Nephron progenitor cell (in vitro differentiated cells): ENCODE measurements at places on chromosomes 2 and 18.

DNA sequence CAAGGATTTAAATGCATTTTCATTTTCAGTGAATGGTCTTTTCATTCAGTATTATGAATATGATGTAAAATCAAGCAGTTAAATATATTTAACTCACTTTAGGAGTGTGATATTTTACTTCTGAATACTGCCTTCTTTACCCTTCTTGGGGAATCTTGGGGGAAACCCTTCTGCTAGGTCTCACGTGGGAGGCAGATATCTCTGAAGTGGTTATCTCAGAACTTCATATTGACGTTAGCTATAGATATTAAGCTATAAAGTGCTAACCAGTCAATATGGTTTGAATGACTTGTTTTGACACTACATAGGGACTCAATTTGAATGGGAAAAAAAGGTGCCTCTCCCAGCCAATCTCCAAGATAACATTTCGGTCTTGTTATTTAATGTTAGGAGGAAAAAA lies 9.8 kb downstream of the REL start:
- DNase-seq, result no peak

GRCh38 chr2:96526101-96526591 lies 10.4 kb upstream of the ARID5A start:
- no peak for DNase-seq

GRCh38 chr18:36766836-36767235 lies 62.0 kb downstream of the TPGS2 start:
- no peak for DNase-seq

DNA sequence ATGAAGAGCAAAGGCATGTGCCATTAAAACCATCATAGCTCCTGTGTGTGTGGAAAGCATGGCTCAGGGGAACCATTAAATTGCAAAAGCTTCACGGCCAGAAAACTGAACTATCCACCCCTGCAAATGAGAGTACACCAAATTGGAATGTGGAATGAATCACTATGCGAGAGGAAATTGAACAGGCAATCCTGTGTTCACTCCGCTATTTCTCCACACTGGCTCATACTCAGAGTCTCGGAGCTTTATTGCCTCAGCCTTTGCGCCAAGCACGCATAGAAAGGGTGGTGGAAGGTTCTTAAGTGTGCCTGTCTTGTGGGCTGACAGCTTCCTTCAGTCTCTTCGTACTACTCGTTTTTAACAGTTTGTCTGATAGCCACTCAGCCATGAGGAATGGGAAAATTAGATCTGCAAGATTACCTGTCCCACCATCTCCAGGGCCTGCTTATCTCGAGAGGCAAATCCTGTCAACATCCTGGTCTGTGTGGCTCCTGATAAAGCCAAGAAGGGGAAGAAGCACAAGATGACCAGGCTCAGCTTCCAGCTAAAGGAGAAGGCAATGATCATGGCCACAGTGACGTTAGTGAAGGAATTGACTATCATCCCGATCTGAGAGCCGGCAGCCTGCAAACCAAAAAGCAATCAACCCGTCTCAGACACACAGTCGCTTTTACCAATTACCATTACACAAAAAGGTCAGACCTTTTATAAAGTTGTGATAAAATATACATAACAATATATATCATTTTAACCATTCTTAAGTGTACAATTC lies 34.9 kb downstream of the G6PC2 start:
- no peak for DNase-seq

DNA sequence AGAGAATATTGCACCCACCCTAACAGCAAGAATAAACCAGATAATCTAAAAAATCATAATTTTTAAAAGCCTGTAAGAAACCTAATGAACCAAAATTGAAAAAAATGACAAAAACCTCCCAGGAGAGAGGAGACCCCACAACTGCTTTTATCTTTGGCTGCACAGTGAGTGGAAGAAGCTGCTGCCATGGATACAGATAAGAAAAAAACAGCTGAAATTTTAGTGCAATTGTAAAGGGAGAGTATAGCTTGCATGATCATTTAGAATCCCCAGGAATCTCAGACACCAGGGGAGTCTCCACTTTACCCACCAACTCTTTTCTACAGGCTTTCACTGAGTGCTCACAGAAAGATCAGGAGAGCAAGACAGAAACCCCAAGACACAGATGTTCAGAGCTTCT lies 338.1 kb upstream of the NCKAP5 start:
- DNase-seq, result no peak

DNA sequence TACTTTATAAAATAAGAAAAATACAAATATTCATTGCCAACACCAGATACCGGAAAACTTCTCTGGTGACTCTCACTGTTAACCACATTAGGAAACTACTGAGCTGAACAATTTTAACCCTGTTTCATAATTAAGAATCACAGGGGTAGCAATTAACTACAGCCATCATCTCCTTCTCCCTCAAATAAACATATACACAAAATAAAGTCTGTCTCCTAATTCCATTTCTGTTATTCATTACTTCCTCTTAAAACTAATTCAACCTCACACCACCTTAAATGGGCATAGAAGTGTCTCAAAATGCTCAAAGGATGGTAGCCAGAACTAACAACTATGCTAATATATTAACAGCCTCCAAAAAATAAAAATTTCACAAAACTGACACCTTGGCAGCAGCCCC lies 60.7 kb downstream of the ACVR1 start:
- DNase-seq, result no peak

DNA sequence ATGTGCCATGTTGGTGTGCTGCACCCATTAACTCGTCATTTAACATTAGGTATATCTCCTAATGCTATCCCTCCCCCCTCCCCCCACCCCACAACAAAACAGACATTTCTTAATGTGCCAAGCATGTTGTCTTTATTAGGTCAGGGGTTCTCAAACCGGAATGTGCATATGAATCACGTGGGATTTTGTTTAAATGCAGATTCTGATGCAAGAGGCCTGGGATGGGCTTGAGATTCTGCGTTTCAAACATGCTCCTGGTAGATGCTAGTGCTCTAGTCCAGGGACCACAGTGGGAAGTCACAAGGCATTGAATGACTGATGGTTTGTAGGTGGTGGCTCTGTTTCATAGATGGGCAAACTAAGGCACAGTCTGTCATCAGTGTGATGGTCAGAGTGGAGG lies 184.7 kb downstream of the SMAD7 start:
- DNase-seq, result no peak

GRCh38 chr18:13611142-13611600 lies 115.2 kb downstream of the FAM210A start:
- DNase-seq, result no peak

- no peak for DNase-seq
Measured at GRCh38 chr2:222248256-222248655, 50.5 kb downstream of the PAX3 start.

- DNase-seq, result no peak
Measured at GRCh38 chr2:207141386-207141785, 24.4 kb downstream of the KLF7 start.

DNA sequence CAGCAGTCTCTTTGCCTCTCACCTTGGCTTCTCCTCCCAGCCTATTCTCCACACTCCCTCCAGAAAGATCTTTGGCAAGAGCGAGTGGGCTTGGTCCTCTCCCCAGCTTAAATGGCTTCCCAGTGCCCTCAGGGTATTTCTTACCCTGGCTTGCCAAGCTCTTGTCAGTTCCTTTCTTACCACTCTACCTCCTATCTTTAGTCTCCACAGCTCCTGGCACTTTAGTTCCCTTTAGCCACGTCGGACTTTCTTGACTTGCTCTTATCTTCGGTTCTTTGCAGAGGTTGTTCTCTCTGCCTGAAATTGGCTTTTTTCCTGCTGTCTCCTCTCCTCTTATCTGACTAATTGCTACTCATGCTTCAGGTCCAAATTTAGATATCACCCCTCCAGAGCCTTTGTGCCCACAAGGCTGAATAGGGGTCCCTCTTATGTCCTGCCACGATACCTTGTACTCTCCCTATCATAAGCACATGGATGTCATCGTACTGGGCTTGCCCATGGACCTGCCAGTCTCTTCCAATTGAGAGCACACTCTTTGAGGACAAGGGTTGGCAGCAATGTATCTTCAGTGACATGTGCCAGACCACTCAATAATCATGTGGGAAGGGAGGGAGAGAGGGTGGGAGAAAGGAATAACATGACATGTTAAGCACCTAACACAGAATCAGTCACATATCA lies 131.7 kb upstream of the CTAGE1 start:
- no peak for DNase-seq

DNA sequence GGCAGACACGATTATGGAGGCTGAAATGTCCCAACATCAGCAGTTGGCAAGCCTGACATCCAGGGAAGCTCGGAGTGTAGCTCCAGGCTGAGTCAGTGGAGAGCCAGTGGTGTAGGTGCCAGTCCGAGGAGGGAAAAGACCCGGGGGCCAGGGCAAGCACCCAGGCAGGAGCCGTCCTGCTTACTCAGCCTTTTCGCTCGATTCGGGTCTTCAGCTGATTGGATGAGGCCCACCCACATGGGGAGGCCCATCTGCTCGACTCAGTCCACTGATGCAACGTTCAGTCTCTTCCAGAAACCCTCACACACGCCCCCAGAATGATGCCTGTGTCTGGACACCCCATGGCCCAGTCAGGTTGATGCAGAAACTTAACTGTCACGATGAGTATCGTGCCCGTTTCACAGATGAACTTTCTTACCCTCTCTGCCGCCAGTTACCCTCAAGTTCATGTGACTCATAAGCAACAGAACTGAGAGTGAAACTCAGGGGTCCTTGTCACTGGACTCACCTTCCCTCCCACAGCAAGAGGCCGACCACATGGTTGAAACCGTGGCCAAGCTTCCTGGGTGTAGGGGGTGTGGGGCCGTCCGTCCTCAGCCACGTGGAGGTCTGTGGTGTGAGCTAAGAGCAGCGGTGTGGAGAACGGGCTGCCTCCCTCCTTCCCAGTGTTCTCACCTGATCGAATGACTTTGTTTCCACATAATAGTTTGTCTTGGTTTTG lies 197.4 kb upstream of the HDAC4 start:
- DNase-seq, result no peak

- DNase-seq, result no peak
Measured at GRCh38 chr2:96144481-96145035, 682 bp downstream of the DUSP2 start.

GRCh38 chr18:74316257-74317170 lies 875 bp downstream of the C18orf63 start:
- no peak for DNase-seq

DNA sequence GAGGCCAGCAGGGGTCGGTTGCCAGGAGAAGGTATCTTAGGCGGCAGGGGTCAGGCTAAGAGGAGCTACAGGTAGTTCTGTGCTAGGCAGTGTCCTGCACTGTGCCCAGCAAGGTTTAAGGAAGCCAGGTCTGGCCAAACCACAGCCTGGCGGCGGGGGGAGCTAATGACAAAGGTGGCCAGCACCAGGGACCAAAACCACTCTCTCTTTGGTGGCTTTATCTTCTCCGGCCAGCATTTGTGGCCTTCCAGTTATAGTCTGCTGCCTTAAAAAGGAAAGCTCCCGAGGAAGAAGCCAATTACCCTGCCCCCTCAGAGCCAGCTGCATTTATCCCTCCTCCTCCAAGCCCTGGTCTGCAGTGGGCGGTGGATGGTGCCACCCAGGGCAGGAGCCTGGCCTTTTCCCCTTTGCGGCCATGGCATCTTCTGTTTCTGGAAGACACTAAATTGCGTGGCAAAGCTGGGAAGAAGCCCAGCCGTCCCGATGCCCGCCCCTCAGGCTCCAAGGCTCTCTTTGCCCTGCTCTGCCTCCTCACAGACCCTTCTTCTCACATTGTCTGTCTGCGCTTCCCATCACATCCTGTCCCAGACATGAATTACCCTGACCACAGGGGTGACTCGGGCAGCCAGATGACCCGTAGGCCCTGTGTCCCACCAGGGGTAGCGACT lies 94.6 kb downstream of the EN1 start:
- DNase-seq, result no peak

GRCh38 chr2:120393456-120393855 lies 47.5 kb downstream of the INHBB start:
- DNase-seq, result no peak

- DNase-seq, result no peak
Measured at GRCh38 chr2:166282154-166282553, 93.6 kb downstream of the SCN9A start.

GRCh38 chr2:5984273-5984655 lies 292.1 kb downstream of the SOX11 start:
- no peak for DNase-seq

- DNase-seq, result no peak
Measured at GRCh38 chr2:46303822-46304221, 6.6 kb downstream of the EPAS1 start.

GRCh38 chr2:101386599-101387150 lies 628 bp downstream of the CREG2 start:
- no peak for DNase-seq

DNA sequence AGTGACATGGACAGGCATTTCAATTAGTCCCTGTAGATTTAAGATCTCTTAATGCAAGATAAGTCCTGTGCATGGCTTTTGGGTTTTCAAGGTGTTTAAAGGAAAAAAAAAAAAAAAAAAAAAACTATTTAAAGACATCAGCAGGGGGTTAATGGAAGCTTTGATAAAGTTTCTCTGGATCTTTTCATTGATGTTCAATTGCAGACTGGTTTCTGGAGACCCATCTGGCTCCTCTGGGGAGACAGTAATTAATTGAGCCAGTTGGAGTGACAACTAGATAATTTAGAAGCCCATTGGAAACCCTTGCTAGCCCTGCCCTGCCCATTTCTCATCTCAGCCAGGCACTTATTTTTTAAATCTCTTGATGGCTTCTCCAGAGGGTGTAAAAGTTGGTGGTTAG lies 98.7 kb downstream of the EPHA4 start:
- DNase-seq, result no peak

DNA sequence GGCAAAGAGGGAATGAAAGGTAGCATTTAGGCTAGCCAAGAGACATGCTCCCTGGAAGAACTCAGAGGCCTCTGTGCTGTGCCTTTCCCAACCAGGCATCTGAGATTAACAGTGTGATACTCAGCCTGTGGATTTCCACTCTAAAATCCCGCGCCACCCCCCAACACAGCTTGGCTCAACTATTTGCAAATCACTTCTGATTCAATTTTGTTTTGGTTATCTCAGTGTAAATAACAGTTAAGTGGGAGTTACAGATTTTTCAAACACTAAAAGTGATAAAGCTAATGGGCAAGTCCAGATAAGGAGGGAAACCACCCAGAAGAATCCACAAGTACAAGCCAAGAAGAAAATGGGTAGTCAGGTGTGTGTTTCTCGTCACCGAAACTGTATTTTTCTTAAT lies 1.4 kb upstream of the NRP2 start:
- no peak for DNase-seq

DNA sequence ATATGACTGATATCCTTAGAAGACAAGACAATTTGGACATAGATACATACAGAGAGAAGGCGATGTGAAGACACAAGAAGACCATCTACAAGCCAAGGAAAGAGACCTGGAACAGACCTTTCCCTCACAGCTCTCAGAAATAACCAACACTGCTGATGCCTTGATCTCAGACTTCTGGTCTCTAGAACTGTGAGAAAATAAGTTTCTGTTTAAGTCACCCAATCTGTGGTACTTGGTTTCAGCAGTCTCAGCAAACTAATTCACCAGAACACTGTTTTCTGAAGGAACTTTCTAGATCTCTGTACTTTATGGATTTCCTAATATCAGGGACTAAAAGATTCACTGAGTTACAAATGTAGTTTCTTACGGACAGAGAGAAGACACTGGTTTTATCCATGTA lies 58.8 kb downstream of the NAB1 start:
- DNase-seq, result no peak

- DNase-seq, result no peak
Measured at GRCh38 chr18:79206444-79206843, 137.2 kb downstream of the ATP9B start.

- no peak for DNase-seq
Measured at GRCh38 chr2:42337846-42338566, 23.0 kb downstream of the COX7A2L start.
